ENCODE measurements at places on chromosomes 2 and 18.

DNA sequence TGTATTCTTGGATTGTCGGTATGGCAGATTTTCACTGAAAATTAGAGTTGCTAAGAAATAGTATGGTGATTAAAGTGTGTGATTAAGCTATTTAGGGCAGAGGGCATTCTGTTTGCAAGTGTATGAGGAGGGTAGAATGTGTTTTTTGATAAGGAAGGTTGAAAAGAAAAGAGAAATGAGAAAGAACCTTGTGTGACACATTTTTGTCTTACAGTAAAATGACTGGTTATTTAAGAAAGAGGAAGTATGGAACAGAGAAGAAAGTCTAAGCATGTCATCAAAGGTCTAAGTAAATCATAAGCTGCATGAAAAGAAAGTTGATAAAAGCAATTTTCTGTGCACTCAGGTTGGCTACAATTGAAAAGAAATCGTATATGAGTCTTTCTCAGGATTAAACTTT lies 5.2 kb upstream of the RSAD2 start:
- DNase-seq = no peak

DNA sequence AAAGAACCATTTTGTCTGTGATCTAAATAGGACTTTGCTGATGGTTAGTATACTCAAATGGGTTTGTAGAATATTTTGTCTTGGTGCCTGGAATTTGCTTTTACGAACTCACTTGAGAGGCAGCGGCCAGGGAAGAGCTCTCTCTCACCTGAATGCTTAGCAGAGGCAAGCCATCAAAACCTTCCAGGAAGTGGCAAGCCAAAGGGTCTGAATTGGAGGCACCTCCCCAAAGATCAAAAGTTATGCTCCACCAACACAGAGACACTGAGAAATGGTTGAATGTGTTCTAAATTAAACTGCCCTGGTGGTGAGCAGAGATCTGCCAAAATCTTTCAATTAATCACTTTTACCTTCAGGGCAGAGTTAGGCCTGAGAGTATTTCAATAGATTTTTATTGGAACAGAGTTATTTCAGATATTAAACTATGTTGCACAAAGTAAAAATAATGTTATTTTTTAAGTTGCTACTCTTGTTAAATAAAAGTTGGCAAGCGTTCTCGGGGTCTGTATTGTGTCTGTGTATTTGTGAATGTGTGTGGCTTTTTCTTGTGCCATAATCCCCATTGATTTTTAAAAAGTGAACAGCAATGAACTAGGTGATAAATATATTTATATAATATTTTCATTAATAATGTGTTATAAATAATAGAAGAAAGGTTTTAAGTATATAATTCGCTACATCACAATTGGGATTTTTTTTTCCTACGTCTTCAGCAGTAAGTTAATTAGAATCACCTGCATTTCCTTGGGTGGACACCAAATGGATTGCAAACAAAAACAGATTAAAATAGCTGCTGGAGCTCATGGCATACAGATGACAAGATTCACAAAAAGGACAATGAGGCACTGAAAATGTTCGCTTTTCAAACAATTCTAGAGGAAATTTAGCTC lies 416.1 kb downstream of the ARHGAP15 start:
- DNase-seq = no peak

DNA sequence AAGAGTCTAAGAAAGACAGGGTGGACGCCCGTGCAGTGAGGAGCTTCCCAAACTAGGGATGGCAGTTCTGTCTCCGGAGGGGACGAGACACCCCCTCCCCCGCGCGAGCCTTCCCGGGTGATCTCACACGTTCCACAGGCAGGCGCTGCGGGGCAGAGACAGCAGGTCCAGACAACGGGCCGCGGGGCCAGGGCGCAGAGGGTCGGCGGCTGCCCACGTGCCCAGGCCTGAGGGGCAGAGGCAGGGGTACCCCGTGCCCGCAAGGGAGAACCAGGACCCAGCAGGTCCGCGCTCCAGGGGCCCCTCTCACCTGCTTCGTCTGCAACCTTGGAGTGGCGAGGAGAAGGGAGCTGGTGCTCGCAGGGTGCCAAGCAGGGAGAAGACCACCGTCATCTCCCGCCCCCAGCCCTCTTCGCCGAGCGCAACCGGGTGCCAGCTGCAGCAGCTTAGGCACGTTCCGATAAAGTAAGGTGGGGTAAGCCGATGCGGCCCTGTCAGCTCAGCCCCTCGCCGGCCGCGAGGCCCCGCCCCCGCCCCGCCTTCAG lies at the start of gene GPR155:
Gene GPR155, minus strand, starts transcription at position 467 of the 545 bp plus-strand sequence. CDS start 5,073 bp downstream, outside the sequence.
- DNase-seq = no peak

GRCh38 chr2:182316950-182317349 lies 109.9 kb downstream of the PDE1A start:
- no peak for DNase-seq

DNA sequence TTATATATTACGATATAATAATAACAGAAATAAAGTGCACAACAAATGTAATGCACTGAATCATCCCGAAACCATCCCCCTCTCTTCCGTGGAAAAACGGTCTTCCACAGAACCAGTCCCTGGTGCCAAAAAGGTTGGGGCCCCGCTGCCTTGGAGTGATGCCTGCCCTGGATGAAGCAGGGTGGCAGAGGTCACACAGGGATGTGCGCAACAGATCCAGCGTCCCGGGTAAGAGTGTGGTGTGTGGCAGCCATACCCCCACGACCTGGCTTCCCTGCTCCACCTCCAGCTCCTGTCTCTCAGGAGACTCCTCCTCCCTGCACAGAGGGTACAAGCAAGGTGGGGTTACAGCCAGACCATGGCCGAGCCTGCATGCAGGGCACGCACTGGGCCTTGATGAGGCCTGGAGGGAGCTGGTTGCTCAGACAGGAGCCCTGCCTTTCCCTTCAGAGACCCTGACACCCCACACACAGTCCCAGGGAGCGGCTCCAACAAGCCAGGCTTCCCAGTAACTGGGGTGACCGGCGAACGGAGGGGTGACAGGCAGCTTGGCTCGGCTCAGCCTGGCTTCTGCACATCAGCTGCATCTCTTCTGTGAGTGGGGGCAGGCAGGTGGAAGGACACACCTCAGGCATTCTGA lies 41.1 kb downstream of the TFCP2L1 start:
- no peak for DNase-seq

DNA sequence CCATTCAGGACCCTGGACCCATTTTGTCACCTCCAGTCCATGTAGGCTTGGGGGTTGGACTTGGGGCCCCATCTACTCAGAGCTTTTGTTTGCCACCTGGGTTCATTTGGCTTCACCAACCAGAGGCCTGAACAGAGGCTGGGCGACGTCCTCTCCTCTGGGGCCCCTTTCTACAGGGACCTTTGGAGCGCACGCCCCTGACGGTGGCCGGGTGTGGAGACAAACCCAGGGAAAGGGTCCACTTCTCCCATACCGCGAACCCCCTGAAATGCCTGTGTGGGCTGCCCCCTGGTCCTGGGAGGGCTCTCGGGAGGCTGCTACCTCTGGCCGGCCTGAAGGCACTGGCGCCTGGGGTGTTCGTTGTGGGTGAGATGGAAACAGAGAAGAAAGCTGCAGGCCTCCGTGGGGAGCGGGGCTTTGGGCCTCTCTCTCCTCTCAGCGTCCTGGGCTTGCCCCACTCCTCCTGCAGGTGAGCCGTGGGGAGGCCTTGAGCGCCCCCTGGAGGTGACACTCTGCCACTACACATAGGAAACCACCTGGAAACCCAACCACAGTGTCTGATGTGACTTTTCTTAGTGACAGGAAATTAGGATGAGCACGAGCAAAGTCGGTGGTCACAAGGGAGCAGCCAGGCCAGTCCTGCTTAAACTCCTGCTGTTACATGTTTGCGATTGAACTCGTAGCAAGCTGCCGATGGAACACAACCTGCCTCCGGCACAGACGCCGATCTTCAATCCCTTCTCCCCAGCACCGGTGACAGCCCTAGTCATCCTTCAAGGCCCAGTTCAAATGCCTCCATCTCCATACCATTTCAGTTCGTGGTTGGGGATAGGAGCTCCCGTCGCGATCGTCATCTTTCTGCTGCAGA lies 12.0 kb upstream of the NTSR2 start:
- DNase-seq = peak; percentile 50

DNA sequence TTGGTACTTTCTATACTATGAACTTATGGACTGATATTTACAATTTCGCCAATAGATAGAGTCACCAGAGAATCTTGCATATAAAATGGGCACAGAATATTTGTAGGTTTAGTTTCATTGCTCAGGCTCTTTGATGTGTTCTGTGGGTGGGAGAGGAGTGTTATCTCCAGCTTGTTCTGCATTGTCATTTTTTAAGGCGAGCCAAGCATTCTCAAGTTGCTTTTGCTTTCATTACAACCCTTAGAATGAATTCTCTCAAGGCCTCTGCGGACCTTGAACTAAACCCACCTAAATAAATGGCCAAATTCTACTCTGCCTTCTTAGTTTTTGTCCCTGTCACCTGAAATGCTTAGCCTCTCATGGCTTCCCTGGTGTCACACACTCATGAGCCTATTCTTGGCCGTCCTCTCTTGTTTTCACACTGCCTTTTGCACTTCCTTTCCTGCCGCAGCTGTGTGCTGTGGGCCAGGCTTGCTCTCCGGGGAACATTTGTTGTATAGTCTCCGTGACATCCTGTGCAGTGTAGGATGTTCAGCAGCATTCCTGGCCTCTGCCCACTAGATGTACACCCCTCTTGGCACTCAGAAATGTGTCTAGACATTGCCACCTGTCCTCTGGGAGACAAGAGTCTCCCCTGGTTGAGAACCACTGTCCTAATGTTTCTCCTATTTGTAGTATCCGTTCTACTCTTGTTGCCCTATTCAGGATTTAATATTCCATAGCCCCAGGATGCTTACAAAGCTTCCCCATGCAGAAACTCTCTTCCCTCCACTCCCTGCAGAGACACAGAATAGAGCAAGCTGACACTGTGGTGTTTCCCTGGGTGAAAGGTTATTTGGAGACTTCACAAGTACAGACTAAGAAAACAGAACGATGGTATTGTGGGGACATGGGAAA lies 255.6 kb downstream of the PTPRM start:
- DNase-seq = no peak

DNA sequence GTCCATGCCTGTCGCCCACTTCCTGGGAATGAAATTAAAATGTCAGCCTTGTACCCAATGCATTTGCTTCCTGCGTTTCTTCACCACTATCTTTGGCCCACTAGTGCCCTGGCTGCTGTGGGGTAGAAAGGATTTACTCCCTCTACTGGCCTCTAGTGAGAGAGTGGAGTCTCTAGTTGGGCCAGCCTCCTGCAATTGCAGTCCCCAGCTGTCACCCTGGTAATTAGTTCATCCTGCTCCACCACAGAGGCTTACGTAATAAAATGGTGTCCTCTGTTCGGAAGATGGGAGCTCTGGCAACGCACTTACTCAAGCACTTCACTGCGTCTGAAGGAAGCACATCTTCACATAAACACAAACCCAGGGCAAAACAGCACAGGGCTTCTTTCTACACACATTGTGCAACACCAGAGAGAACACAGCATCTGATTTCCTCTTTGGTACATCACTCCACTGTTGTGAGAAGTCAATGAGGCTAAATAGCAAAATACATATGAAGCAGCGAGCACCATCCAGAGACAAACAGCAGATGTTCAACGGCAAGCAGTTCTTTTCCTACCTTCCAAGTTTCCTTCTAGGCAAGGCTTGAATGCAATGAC lies 274.6 kb downstream of the LRATD1 start:
- DNase-seq = no peak

- DNase-seq = no peak
Measured at GRCh38 chr2:238971318-238972145, 123.6 kb downstream of the TWIST2 start.

- DNase-seq = no peak
Measured at GRCh38 chr18:5892823-5893431, 2.4 kb downstream of the TMEM200C start.

DNA sequence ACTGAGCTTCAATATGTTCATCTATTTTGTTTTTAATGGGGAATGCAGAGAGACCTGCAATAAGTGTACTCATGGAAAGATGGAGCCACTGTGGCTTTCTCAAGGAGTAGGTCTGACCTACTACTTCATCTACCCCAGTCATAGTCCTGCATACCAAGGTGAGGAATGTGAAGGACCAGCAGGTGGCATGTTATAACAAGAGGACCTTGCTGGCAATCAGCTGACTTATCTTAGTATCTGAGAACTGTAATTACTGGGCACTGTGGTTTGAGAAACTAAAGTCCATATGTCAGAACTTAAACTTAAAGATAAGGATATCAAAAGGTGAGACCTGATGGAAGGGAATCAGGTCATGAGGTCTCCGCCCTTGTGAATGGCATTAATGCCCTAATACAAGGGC lies 1104.2 kb downstream of the BCL11A start:
- DNase-seq = no peak

DNA sequence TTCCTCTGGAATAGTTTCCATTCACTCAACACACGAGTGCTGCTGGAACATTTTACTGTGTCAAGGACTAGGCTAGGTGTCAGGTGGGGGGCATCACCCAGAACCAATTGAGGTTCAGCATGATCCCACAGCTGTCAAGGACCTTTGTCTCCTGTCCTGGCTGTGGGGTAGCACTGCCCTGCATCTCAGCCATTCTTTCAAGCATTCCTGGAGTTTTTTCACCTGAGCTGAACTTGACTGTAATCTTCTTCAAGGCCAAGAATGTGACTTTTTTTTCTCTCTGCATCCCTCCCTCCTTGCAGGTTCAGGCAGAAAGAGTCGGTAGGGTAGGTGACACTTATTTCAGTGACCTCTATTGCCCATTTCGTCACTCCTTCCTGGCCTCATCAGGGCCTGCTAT lies 3.5 kb downstream of the MAPK4 start:
- no peak for DNase-seq

DNA sequence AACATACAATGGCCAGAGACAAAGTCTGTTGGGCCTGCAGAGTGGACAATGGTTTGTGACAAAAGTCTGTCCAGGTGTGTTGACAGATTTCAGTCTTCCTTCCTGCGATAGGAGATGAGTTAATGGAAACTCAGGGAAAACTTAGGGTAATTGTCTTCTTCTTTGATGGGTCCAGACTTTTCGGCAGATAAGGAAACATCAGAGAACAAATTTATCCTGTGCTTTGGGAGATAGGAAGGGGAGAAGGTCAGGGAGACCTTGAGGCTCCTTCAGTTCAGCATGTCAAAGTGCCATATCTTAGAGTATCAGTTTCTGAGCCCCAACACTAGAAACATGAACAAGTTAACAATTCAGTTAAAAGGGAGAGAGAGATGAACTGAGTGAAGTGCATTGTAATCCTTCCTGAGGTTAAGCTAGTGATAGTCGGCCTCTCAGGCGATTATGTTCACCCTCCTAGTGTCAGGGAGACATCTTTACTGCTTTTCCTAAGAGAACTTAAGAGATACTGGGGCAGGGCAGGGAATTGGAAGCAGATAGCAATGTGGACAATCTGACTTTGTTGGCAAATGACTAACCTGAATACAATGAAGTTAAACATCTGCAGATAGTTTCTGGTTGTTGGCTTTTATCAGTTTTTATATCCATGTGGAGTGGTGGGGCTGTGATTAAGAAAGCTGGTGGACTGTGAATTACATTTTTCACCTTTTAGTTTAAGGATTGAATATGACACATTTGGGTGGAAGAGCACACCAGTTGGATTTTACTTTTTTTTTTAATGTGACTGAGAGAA lies 248.8 kb upstream of the FN1 start:
- DNase-seq = no peak

- no peak for DNase-seq
Measured at GRCh38 chr2:9753665-9754531, 89.4 kb upstream of the TAF1B start.

- no peak for DNase-seq
Measured at GRCh38 chr2:238952261-238952919, 104.5 kb downstream of the TWIST2 start.

GRCh38 chr2:10432311-10433181 lies 15.6 kb downstream of the ODC1 start:
- DNase-seq = no peak

GRCh38 chr18:55384551-55385275 lies 203.3 kb downstream of the TCF4 start:
- peak; percentile 6 for DNase-seq

GRCh38 chr18:4455113-4455811 lies at the start of gene DLGAP1:
Gene DLGAP1, minus strand, starts transcription at chr18:4455307.
- DNase-seq = no peak

- DNase-seq = no peak
Measured at GRCh38 chr2:38248255-38248654, 128.8 kb downstream of the ATL2 start.

Data from NCI-H1048 (cell line).